ENCODE measurements at places on chromosomes 7 and 10.
A peak's percentile ranks its signal among the peaks of the same experiment; 100 is the strongest.

GRCh38 chr10:8048281-8049008 is 6.0 kb upstream of the GATA3 start:
- DNase-seq: peak; percentile 67

DNA sequence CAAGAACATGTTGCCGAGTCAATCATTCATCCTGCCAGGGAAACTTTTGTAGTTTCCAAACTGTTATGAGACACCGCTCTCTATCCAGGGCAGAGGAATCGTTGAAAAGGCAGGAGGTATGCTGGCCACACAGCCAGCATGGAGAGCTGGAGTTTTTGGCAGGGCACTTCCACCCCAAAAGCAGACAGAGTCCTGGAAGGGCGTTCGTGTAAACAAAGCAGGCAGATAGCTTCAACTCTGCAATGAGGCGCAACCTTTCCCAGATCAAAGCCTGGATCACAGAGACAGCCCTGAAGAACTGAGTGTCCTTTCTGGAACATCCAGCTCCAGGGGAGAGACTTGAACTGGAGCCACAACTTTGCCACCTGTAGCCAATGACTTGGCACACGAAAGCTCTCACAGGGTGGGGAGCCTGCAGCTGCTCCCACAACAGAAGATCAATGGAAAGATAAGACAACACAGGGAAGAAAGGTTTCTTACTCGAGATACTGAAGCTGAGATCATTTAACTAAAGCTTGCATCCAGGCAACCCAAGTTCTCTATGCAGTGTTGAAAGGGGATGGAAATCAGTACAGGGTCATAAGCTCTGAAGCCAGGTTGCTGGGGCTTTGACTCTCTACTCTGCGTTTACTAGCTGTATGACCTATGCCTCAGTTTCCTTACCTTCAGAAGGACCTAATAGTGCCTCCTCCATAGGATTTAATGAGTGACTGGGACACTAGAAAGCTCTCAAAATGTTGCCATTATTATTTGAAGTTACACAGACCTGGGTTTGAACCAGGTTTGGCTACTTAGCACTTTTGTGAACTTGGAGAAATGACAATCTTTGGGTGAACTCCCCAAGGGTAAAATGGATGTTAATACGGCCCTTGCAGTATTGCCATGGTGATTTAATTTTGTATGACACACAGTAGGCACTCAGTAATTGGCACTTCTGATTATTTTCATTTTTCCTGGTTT is 434.8 kb upstream of the NPVF start:
- DNase-seq: no peak

GRCh38 chr10:79923669-79924068 is 25.2 kb downstream of the SFTPD start:
- DNase-seq: no peak

DNA sequence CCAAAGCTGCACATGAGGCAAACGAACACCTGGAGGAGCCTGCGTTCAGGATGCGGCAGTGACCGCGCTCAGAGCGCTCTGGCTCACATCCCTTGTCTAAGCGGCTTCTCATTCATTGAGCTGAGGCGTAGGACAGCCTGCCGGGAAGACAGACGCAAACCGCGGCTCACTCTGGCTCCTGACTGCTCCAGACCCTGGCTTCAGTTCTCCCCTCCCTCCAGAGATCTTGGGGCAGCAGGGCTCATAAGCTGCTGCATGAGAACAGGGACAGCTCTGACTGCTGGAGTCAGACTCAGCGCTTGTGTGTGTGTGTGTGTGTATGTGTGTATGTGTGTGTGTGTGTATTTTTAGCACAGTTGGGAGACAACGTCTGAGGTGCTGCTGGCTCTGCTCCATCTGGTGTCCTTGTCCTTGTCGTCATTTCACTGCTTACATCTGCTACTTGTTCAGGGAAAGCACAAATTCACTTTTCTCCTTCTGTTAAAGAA is 15.8 kb upstream of the LYZL2 start:
- DNase-seq: no peak

DNA sequence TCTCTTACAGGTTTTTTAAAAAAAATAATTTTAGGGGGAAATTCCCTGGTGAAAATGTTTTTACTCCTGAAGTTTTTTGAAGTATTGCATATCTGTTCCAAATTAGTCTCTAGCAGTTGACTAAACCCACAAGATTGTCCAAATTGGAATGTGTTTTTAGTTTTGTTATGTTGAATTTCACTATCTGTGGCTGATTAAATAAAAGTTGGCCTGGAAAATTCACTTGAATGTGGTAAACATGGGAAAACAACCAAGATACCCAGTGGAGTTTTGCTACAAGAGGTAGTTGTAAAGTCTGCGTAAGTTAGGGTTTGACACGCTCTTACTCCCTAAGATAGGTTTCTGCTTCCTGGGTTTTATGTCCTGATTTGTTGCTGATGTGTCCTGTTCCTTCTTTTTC is 3.3 kb downstream of the TSGA13 start:
- DNase-seq: no peak

Data from GM06990 (cell line).